Left ventricle myocardium inferior (tissue), 1 donor: ENCODE measurements at places on chromosomes 4 and X. TPM values are rescaled to one million over a fixed set of nuclear protein-coding genes. Genes with fewer than 3 reads are reported as not detected.

The FSTL5 gene
- total RNA-seq = not detected

The C4orf54 gene
- 1.2 TPM for total RNA-seq

The BST1 gene
- 2.7 TPM for total RNA-seq

The ESX1 gene
- total RNA-seq = not detected

The FAM9B gene
- total RNA-seq = not detected

The POF1B gene
- 4.7 TPM for total RNA-seq

The TRIM2 gene
- 20.2 TPM for total RNA-seq

The ELOVL6 gene
- 2.6 TPM for total RNA-seq

The SGMS2 gene
- total RNA-seq = 21.4 TPM

The ARHGAP4 gene
- total RNA-seq = 10.0 TPM

GRCh38 chr4:177315767-177316464 lies 6.2 kb downstream of the NEIL3 start:
- no peak for DNase-seq

DNA sequence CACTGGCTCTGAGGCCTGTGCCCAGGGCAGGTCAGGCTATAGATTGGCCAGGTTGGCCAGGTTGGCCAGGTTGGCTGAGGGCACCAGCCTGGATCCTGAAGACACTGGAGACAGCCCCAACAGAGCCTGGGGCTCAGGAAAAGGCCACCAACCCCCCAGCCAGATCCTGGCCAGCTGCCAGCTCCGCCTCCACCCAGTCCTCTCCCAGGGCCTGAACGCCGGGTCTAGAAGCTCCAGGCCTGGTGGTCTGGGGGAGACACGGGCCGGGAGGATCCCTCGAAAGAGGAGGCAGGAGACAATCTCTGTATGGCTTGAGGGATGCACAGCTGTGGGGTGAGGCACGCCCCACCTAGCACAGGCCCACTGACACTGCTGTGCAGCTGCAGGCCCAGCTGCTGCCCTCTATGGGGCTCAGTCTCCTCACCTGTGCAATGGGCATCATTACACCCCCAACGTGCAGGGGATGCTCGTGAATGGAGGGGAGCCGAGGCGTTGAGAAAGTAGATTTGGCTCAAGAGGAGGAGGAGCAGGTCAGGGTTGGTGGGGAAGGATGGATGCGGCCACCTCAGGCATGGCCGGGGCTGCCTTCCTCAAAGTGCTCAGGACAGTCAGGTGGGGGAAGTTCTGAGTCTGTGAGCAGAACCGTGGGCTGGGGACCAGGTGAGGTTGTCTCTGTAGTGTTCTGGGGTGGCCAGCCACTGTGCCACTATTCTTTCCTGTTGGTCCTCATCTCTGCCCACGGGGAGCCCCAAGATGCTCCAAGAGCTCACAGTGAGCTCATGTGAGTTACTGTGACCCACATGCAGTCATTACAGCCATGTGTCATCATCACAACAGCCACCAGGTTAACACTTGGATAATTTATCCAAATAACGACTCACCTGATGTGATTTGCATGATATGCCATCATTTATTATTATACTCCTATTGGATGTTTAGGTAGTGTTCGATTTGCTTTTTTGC lies 10.8 kb upstream of the GAGE10 start:
- no peak for DNase-seq

DNA sequence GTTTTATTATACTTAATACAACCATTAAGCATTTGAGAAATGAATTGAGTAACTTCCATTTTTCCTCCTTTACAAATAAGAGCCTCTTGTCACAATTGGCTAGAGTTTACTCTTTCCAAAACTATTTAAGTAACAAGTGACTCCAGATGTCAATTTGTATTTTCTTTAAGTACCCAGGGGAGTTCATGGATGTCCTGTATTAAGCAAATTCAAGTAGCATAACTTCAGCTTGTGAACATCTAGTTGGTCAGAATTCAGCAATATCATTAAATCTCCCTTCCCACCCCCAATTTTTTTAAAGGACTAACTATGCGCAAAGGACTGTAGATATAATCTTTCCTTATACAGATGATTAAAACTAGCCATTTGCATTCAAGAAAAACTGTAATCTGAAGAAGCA lies 1.4 kb upstream of the ADGRL3 start:
- no peak for DNase-seq

GRCh38 chr4:73836373-73837279 lies at the start of gene CXCL6:
Gene CXCL6, plus strand, starts transcription at chr4:73836678. Its CDS starts 73 bp downstream, at chr4:73836751.
- peak; percentile 30 for DNase-seq

DNA sequence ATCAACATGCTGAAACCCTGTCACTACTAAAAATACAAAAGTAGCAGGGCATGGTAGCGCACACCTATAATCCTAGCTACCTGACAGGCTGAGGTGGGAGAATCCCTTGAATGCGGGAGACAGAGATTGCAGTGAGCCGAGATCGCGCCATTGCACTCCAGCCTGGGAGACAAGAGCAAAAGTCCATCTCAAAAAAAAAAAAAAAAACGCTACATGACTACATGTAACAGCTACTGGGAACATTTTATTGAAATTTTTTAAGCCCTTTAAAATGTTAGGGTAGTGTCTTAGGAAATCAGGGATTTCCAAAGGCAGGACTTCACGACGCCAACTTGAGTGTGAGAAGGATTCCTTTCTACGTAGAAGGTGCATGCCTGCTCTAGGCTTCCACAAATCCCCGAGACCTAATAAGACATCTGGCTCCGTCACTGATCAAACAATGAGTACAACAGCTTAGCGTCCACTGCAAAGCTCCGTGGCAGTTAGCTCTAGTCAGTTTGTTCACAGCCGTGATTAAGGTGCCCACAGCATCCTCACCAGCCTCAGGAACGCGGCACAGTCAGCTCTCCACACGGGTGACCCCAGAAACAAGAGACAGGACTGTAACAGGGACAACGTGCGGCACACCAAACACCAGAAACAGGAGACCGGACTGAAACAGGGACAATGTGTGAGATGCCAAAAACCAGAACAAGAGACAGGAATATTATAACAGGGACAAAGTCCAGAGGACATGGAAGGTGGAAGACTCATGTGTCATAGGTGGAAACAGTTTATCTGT lies 33.7 kb downstream of the DHRSX start:
- DNase-seq = no peak

DNA sequence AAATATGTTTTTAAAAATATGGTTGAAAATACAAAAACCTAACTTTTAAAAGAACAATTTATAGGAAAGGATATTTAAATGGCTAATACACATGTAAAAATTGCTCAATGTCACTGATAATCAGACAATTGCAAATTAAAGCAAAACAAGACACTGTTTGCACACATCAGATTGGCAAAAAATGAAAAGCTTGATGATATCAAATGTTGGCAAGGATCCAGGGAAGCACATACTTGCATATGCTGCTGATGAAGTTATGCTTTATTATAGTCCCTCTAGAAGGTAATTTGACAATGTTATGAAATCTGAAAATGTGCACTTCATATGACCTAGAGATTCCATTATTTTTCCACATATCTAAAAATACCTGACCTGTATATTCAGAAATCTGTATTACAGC lies 45.7 kb upstream of the EPGN start:
- no peak for DNase-seq

DNA sequence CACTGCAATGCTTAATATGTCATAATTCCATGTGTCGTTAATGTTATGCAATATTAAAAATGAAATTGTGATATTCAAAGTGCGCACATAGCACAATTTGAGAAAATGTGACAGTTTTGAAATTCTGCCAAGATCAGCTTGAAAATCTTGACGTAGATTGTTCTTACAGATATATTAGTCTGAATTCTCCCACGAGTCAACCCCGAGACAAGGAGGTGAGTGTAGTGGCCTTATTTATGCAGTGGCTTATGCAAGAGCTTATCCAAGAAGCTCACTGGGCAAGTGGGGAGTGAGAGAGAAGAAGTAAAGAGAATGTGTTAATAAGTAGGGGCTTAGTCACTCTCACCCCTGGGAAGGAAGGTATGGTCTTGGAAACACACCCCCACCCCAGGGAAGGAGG lies 286.1 kb upstream of the STS start:
- no peak for DNase-seq

DNA sequence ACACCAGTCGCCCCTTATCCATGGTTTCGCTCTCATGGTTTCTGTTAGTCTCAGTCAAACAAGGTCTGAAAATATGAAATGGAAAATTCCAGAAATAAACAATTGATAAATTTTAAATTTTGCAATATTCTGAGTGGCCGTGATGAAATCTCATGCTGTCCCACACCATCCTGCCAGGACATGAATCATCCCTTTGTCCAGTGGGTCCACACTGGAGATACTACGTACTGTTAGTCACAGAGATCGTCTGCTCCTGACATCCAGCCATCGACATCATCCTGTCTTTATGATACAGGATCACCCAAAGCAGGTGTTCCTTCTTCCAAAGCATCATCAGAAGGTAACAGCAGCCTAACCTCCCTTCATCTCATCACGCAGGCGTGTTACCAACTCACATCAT lies 76.5 kb upstream of the MSX1 start:
- DNase-seq = no peak

DNA sequence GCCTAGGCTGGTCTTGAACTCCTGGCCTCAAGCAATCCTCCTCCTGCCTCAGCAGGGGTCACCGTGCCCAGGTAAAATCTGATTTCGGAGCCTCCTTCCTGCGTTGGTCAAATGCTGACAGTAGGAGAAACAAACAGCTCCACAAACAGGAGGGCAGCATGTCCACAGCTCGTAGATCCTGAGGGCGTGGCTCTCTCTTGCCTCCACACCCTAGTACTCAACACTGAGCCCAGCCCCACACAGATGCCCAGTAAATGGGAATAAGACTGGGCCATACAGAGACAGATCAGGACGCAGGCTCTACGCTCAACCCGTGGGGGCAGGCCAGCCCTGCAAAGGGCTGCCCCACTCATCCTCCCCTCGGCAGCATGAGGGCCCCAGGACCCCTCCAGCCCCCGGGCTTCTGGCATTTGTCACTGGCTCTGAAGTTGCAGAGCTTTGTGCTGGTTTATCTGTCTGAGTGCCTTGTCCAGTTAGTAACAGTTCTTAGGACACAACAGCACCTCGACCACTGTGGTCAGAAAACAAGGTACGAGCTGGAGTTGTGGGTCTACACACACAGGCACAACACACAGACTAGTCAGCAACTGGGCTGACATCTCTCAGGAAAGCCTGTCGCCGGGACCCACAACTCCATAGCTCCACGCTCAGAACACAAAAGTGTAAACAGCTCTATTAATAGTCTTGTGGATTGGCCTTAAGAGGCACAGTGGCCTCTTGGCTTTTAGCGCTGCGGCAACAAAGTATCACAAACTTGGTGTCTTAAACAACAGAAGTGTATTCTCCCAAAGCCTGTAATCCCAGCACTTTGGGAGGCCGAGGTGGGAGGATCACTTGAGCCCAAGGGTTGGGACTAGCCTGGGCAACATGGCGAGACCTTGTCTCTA lies 5.2 kb downstream of the TNIP2 start:
- DNase-seq = no peak

DNA sequence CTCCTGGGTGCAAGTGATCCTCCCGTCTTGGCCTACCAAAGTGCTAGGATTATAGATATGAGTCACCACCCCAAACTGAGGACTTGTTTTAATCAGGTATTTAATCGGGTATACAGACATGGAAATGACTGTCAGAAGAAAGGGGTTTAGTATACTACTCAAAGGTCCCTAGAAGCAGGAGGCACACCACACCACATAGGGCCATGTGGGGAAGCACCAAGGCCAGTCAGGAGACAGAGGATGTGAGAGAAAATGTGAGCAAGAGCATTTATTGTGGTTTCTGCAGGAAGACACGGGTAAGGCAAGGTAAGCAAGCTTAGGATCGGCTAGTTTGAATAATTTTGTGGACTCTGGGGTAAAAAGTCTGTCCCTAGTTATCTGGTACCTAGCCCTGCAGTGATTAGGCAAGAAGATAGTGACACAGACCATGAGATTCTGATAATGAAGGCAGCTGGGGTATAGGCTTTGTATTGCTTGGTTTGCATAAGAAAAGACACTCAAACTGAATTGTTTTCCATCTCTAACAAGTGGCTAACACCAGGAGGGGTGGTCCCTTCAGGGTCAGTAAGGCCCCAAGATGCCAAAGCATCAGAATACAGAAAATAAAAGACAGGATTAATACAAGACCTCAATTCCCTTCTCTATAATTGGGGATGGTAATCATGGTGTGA lies 408.8 kb upstream of the F9 start:
- no peak for DNase-seq

- peak; percentile 80 for DNase-seq
Measured at GRCh38 chr4:139028191-139028661, 12.6 kb downstream of the NOCT start.

- no peak for DNase-seq
Measured at GRCh38 chr4:146178126-146178525, 2.6 kb downstream of the LSM6 start.

DNA sequence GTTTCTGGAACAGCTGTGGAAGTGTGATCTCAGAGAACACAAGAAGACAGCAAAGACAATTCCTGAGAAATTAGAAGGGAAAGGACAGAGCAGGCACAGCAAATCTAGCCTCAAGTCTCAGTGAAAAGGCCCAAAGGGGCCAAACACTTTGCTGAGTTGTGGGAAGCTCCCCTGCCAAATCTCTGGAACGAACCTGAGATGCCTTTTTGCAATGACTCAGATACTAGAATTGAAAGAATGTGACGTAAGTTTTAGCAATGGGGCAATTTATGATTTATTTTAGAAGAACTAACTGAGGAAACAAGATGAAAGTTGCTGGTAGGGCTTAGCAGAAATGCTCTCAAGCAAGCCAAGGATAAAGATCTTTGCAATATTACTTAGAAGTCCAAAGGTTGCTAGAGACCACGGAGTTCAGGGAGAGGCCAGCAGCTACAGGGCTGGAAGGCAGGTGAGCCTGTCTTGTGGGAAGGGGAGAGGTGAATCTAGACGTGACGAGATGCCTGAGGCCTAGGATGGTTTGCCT lies 92.8 kb downstream of the AMELX start:
- no peak for DNase-seq

DNA sequence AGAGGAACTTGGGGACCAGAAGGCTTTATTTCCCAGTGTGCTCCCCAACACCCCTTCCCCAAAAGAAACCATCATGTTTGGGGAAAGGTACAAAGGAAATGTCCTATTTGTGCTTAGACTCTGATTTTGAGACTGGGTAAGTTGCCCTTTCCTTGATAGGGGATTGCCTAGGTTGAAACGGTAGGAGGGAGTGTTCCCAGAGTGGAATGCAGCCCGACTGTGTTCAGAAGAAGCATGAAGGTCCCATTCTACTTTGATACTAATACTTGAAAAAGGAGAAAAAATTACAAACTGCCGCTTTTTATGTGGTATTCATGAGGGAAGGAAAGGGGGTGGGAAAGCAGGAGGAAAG lies 32.4 kb upstream of the TMEM131L start:
- DNase-seq = no peak

DNA sequence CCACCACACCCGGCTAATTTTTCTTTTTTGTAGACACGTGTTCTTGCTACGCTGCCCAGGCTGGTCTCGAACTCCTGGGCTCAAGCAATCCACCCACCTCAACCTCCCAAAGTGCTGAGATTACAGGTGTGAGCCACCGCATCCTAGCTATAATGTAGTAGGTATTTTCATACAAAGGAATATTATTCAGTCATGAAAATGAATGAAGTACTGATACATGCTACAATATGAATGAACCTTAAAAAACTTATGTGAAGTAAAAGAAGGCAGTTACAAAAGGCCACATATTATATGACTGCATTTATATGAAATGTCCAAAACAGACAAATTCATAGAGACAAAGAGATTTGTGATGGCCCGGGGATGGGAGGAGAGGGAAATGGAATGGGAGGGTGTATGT lies 4.7 kb upstream of the GATA1 start:
- no peak for DNase-seq
